ENCODE measurements at places on chromosomes 13 and 19.

GRCh38 chr13:70125693-70126092 is 17.4 kb upstream of the KLHL1 start:
- DNase-seq: no peak

DNA sequence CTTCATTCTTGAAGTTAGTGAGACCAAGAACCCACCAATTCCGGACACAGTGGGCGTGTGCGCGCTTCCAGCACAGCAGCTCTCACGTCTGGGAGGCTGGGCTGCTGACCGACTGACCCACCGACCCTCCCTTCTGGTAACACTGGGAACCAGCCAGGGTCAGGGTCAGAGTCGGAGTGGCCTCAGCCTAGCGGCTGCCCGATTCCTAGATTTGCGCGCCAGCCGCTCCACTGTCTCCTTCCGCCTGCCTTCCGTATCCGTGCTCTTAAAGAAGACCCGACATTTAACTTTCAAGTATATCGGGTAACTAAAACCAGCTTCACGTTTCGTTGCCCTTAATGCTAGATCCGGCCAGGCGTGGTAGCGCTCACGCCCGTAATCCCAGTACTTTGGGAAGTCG is 41.1 kb downstream of the SERP2 start:
- no peak for DNase-seq

DNA sequence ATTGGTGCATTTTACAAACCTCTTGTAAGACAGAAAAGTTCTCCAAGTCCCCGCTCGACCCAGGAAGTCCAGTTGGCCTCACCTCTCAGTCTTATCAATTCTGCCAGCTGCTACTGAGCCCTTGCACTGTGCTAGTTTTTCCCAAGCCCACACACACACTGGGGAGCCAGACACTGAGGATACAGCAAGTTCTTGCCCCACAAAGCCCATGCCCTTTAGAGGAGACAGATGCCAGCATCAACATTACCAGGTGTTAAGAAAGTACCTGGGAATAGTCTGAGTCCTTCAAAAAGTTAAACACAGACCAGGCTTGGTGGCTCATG is 175.0 kb downstream of the PTPRS start:
- DNase-seq: no peak

- no peak for DNase-seq
Observed at GRCh38 chr19:39943586-39943985, 9.2 kb upstream of the FCGBP start.

- no peak for DNase-seq
Observed at GRCh38 chr13:66362485-66362884, 867.7 kb downstream of the PCDH9 start.

DNA sequence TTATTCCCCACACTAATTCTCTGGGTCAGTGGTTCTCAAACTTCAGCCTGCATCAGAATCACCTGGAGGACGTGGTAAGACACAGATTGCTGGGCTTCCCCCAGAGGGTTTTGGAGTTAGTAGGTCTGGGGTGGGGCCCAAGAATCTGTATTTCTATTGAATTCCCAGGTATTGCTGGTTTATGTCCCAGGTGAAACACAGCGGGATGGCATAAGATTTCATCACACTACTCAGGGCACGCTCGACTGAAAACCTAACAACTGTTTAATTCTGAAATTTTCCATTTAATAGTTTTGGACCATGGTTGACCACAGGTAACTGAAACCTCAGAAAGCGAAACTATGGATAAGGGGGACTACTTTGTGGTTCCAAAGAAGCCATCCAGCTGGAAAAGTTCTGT is 6.5 kb downstream of the MLNR start:
- DNase-seq: no peak

- no peak for DNase-seq
Observed at GRCh38 chr13:112346173-112346898, 29.8 kb upstream of the SPACA7 start.

GRCh38 chr19:55901369-55902079 is 30.6 kb downstream of the NLRP13 start:
- DNase-seq: no peak

DNA sequence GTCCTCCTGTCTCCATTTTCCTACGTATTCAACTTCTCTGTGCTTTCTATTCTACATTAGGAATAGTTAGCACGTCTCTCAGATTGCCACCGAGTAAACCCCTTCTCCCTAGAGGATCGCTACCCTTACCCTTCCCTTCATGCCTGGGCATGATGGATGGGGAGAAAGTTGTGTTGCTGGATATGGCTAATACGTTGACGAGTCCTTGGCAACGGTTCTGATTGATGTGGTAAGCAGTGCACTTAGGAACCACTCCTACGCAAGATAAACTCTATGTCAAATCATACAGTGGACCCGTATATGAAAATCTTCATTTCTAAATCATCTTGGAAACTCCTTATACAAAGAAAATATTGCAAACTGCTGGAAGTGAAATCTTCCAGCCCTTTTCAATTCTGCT is 224.5 kb downstream of the EFNB2 start:
- DNase-seq: no peak

GRCh38 chr19:42196011-42197001 is 21.2 kb downstream of the DEDD2 start:
- no peak for DNase-seq

DNA sequence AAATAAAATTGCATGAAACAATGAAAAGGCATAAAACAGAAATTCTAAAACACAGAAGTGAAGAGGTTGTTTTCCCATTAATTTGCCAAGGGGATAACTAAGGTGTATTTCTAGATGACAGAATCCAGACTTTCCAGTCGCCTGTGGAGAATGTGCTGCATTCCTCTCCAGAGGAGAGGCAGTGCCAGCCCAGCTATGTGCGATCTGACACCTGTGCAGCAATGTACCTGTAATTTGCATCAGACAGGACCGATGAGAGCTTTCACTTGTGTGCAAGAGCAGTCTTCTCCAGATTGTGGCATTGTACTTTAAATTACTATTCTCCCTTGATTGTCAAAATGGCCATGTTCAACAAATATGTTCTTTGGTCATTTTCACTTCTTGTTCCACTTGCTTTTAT is 1037.9 kb downstream of the EFNB2 start:
- DNase-seq: no peak

DNA sequence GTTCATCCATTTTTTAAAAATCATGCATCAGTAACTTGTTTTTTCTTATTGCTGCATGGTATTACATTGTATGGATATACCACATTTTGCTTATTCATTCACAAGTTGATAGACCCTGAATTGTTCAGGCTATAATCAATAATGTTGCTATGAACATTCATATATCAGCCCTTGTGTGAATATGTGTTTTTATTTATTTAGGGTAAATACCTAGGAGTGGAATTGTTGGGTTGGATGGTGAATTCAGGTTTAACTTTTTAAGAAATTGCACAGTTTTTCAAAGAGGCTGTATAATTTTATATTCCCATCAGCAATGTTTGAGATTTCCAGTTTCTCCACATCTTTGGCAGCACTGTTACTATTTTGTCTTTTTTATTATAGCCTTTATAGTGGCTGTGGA is 82.1 kb downstream of the URI1 start:
- no peak for DNase-seq

- no peak for DNase-seq
Observed at GRCh38 chr13:51770160-51770559, 33.8 kb downstream of the DHRS12 start.

GRCh38 chr13:101155920-101156319 is 260.4 kb downstream of the NALCN start:
- DNase-seq: no peak

GRCh38 chr13:65926750-65927171 is 1303.4 kb downstream of the PCDH9 start:
- no peak for DNase-seq

GRCh38 chr19:47013041-47013517 is 6.6 kb upstream of the NPAS1 start:
- DNase-seq: peak; percentile 44

GRCh38 chr13:56924401-56924800 is 216.3 kb upstream of the PRR20A start:
- DNase-seq: no peak

GRCh38 chr13:112668924-112669323 is 20.9 kb upstream of the ATP11A start:
- no peak for DNase-seq

DNA sequence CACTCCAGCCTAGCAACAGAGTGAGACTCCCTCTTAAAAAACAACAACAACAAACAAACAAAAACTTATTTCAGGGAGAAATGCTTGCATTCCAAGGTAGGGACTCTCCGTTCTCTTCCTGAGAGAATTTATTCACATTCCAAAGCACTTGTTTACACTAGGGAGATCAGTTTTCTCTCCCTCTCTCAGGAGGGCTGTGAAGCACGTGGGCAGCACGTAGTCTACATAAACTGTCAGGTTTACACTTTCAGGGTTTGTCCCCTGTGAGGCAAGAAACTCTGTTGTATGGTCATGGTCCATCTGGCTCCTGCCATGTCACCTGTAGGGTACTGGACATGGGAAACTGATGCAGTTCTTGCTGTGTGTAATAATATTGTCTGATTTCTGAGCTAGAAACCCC is 31.6 kb downstream of the WDR87 start:
- no peak for DNase-seq

- no peak for DNase-seq
Observed at GRCh38 chr13:99990126-99990977, 8.8 kb downstream of the ZIC2 start.

DNA sequence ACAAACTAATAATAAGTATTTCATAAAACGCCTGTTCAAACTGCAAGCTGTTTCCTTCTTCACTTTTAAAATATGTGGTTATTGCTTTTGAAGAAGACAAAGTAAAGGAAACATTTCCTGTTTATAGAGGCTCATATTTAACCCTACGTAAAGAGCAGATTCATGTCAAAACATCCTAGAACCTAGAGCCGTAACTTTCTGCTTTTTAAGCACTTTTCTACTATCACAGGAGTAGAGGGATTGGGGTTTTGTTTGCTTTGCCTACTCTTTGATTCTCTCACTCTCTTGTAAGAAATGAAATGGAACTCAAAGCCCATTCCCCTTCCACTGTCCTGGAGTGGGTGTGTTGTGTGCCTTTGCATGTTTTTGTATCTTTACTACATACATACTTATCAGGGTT is 54.0 kb upstream of the GPR183 start:
- no peak for DNase-seq

- no peak for DNase-seq
Observed at GRCh38 chr19:44954278-44954648, 917 bp upstream of the CLPTM1 start.

DNA sequence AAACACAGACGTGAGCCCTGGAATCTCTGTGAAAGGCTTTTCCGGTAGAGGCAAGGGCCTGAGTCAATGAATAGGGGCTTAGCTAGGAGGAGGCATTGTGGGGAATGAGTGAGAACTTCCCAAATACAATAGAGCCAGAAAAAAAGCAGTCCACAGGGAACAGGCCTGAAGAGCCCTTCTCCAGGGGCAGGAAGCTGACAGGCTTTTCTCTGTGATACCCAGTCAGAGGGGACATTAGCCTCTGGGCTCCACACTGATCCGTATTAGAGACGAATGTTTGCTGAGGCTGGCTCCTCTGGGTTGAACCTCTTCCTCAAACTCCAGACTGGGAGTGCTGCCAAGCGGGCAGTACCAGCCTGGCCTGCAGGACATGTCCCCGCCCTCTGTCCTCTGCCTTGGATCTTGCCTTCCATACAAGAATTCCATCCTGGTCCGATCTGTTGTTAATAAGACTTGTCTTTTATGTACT is 2.3 kb downstream of the DHRS12 start:
- no peak for DNase-seq

GRCh38 chr13:109883181-109884180 is 97.1 kb upstream of the IRS2 start:
- no peak for DNase-seq
